Activated T-cell treated with anti-CD3 and anti-CD28 coated beads, Interleukin-2, amount 50 U/mL, for 48 hours (primary cell): ENCODE measurements at places on chromosomes 12 and 14.

DNA sequence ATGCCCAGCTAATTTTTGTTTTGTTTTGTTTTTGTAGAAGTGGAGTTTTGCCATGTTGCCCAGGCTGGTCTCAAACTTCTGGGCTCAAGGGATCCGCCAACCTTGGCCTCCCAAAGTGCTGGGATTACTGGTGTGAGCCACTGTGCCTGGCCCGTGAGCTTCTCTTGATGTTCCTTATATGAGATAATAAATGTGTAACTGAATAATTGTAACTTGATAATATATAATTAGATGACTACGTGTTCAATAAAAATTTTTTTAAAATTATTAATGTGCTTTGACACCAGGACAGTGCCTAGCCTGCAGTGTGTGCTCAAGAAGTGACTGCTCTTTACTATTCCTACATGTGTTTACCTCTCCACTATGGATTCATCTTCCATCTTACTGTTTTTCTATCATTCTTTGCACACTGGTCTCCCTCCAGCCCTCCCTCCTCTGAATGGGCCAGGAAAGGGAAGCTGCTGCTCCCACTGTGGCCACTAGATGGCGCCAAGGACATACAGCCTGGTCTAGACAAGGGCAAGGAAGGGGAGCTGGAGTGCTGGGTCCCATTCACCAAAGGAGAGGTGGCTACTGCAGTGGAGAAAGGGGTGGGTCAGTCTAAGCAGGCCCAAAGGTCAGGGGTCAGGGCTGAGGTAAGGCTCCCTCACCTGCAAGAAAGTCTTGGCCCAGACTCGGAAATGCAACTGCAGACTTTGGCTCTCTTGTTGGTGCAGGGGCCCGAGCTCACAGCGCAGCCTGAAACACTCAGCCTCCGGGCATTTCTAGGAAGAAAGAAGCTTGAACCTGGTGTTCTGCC is 14.7 kb upstream of the ZNF385A start:
- peak; percentile 96 for DNase-seq

DNA sequence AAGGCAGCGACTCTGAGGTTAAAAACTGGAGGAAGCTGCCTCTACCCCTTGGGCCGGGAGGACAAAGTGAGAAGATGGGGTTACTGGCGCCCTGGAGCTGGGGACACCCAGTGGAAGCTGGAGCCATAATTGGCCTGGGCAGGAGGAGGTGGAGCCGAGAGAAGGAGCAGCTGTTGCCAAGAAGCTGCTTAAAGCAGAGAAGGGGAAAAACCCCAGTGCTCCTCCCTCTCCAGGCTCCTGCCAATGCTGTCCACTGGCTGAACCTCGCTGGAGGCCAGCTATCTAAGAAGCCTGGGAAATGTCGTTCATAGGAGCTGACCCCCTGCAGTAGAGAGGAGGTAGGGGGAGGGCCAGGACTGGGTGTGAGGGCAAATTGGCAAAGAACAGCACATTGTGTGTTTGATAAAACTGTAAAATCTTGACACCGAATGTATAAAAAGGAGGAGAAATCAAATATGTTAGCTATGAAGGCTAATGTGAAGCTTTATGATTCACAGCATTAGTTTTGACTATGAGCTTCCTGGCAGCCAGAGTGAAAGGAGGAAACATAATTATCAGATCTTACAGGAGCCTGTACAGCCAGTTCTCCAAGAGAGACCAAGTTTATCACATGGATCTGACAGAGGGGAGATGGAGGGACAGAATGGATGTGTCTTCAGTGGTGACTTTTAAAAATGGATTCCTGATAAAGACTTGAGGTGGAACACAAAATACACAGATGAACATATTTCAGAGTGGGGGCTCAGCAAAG is 9.5 kb downstream of the HHIPL1 start:
- no peak for DNase-seq

- no peak for DNase-seq
These were observed 34.0 kb upstream of the C2CD5 start for GRCh38 chr12:22578328-22578727.

DNA sequence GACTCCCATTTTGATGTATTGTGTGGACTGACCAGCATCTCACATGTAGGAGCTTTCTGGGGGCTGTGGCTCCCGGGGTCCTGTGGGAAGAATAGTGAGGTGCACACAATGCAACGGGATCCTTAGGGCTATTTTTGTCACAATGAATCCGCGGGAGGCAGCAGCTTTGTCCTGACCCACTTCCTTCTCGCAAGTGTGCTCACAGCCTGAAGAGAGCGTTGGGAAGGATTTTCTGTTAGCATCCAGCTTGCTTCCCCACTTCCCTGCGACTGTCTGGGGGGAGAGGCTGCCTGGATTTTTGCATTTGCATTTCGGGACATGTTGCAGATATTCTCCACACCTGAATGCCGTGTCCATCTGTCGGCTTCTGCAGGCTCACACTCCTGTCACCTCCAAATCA is 31.9 kb downstream of the FZD10 start:
- DNase-seq = no peak

- DNase-seq = no peak
These were observed 368.8 kb downstream of the ETNK1 start for GRCh38 chr12:22993609-22994315.

DNA sequence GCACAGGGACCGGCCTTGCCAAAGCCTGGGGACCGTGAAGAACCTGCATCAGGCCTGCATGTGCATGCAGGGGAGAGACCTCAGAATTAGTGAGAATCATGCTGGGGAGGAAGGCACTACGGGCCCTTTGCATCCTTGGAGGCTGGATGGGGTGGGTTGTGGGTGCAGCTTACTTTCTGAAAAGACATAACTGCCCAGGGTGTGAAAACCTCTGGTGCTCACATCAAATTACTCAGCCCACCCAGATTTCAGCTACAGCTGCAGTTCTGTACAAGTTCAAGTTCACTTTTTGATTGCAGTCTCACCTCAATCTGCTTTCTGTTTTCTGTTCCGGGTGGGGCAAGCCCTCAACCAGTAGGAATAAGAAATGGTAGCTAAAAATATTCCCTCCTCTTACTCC is 130.6 kb downstream of the SLC15A4 start:
- no peak for DNase-seq

DNA sequence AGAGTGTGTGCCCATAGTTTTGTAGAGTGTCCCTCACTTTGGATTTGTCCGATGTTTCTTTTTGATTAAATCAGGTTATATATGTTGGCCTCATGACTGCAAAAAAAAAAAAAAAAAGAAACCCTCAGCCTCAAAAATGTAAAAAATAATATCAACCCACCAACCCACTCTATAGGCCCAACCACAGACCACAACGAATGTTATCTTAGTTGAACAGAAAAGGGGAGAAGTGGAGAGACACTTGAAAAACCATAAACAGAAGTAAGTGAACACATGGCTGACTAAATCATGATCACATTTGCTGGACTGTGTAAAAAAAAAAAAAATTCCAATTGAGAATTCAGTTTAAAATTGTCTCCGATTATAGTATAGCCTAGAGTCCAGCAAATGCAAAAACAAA is 45.5 kb upstream of the ST8SIA1 start:
- DNase-seq = no peak

DNA sequence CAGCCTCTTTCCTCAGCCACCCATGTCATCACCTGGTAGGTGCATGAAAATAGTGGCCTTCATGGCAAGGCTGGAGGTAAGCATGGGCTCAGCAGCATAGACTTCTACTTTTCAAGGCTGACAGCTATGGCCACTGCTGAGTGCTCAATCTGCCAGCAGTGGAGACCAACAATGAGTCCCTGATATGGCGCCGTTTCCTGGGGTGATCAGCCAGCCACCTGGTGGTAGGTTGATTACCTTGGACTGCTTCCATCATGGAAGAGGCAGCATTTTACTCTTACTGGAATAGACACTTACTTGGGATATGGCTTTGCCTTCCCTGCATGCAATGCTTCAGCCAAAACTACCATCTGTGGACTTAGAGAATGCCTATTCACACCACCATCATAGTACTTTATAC is 39.5 kb upstream of the USP44 start:
- no peak for DNase-seq

DNA sequence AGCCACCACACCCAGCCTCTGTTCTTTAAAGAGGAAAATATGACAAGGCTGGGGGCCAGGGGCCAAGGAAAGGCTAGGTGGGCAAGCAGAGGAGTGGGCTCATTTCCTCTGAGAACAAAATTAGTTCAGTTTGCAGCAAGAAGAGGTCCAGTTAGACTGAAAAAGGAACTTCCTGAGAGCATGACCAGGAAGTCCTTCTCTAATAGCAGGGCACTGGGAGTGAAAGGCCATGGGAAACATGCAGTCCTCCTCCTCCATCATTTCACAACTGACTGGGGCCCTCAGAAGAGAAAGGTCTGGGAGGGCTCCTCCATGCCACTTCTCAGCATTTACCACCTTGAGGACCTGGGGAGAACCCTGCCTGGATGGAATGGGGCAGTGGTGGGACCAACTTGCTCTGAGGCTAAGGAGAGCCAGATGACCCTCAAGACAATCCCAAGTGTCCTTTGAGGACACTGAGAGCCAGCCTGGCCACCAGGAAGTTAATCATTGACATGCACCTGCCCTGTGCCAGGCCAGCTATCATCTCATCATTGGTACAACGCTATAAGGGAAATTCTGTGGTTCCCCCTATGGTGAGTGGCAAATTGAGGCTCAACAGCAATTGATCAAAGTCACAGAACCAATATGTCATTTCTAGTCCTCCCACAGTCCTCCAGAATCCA is 2.0 kb downstream of the AQP2 start:
- no peak for DNase-seq

- DNase-seq = peak; percentile 58
These were observed 1.1 kb downstream of the NELL2 start for GRCh38 chr12:44874981-44875416.

DNA sequence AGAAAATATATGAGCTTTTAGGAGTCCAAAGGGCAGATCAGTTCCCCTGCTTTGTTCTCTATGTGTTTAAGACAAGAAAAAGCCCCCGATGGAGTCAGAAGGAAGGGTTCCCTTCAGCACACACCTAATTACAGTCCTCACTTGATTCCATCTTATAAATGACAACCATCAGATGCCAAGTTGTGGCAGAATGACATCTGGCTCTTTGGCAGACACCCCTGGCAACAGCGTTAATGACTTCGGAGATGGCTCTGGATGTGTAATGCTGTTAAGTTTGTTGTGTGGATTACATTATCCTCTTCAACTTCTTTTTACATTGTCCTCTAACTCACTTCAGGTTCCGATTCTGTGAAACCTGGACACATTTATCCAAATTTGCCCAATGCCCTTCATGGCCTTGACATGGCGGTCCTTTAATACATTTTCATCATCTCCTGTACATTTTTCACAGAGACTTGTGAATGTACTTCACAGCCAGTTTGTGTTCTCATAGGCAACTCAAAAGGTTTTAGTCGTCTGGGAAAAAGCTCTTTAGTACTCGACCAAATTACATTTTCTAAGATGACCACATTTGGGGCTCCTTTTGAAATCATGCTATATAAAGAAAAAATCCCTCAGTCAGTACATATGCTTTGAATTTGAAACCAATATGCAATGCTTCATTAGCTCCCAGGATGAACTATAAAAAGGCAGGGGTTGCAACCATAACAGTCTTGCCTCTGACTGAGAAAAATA is 667.8 kb downstream of the NOVA1 start:
- no peak for DNase-seq

DNA sequence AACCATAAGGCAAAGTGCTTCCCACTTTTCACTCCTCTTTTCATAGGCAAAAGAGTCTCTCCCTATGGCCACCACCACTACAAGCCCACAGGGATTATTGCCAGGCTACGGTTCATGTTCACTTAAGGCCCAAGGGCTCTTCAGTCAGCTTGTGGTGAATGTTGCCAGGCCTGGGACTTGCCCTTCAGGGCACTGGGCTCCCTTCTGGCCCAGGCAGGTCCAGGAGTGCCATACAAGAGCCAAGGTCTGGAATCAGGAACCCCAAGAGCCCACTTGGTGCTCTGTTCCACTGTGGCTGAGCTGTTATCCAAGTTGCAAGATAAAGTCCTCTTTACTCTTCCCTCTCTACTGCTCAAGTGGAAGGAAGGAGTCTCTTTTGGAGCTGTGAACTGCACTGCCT is 307.6 kb downstream of the FUT8 start:
- no peak for DNase-seq

GRCh38 chr14:62209287-62209899 is 447.2 kb downstream of the SNAPC1 start:
- DNase-seq = no peak

DNA sequence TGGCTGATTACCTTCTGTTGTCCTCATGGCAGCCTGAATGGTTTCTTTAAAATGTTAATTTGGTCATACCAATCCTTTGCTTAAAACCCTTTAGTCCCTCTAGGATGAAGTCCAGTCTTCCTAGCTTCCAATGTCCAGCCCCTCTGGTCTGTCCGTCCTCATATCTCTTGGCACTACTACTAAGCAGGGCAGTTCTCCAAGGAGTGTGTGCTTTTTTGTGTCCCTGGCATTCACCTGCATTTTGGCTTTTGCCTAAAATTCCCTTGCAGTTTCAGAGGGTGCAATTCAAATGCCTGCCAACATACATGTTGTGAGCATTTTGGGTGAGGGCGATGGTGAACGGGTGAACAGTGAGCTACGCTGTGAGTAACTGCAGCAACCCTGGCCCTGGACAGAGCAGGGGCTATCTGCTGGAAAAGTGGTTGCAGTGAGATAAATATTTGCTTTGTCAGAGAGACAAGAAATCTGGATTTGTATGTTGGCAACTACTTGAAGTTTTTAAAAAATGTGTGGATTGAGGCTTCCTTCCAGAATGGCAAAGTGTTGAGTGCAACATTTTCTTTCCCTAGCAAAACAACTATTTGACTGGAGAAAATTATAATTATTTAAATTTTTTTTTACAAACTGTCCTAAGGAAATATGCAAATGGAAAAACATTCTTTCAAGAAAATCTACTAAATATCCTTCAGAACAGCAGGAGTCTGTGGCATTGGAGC is 14.6 kb downstream of the GALNT8 start:
- DNase-seq = no peak

DNA sequence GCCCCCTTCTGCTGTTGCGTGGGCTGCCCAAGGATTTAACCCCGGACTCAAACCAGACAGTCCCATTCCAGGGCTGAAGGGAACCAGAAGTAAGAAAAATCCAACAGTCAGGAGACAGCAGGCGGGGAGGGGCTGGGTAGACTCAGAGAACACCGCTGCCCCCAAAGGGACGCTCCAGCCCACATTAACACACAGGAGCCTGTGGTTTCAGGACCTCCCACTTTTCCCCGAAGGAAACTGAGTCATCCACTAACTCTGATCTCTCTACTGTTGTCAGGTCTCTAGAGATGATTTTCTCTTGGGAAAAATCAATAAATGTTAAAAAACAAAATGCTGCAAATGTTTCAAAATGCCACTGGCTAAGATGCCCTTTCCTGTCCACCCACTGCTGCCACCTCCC is 41.6 kb downstream of the FBXO21 start:
- peak; percentile 46 for DNase-seq

GRCh38 chr12:76790564-76791552 is 26.9 kb downstream of the ZDHHC17 start:
- no peak for DNase-seq
